Naive thymus-derived CD4-positive, alpha-beta T cell (primary cell): ENCODE measurements at places on chromosomes 5 and 9. TPM values are rescaled to one million over a fixed set of nuclear protein-coding genes. Genes with fewer than 3 reads are reported as not detected.

GRCh38 chr5:125823572-125823971 is 599.6 kb upstream of the GRAMD2B start:
- H3K27ac ChIP-seq = no peak overlapping the region
- H3K27me3 ChIP-seq = no peaks in the 10 kb centered on the region
- no peak for DNase-seq
- H3K36me3 ChIP-seq = no peaks in the 10 kb centered on the region

- no peaks in the 10 kb centered on the region for H3K36me3 ChIP-seq
- no peak overlapping the region for H3K27ac ChIP-seq
- DNase-seq = no peak
- no peak overlapping the region for H3K4me3 ChIP-seq
These were observed 13.9 kb upstream of the ADAMTSL1 start for GRCh38 chr9:18459962-18460584.

The SLC36A2 gene
- not detected for total RNA-seq

The MCTP1 gene
- total RNA-seq = 2.6 TPM

DNA sequence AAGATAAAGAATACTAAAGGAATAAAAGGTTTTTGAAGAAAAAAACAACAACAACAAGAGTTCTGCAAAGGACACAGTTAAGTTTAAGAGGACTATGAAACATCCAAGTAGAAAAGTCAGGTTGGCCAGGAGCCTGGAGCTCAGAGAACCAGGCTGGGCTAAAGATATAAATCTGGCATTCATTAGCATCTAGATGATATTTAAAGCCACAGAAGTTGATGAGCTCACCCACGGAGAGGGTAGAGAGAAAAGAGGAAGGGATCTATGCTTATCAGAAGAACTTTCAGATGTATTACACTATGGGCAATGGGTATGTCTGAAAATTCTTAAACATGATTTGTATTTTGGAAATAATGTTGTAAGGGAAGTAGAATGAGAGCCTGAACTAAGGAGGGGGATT is 9.9 kb downstream of the MIER3 start:
- H3K27me3 ChIP-seq = no peaks in the 10 kb centered on the region
- no peak overlapping the region for H3K4me3 ChIP-seq
- no peaks in the 10 kb centered on the region for H3K4me1 ChIP-seq
- H3K36me3 ChIP-seq = peaks cover 12% of the 10 kb centered on the region
- no peak for DNase-seq
- H3K27ac ChIP-seq = no peak overlapping the region

DNA sequence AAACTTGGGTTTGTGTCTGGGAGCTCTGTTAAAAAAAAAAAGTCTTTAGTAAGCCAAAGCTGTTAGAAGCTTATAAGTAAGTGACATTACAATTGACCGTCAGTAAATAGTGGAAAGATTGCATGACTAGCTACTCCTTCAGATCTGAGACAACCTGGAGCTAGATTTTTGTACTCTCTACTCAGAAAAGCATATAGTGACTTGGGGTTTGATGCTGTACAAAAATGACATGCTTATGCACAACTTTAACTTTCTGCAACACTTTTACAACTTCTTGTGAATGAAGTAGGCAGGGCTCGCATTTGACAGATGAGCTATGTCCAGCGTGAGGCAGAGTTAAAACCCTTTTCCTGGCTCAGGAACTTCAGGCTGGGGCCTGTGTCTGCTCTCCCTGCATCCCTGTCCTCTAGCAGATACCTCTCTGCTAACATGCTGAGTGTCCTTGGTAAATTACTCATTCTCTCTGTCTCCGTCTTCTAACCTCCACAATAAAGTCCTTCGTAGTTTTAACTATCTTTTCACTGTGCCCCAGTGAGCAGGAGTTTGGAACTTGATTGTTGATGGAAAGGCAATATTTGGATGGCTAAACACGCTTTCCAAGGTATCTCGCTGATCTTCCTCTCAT is 471 bp upstream of the GHR start:
- no peak for DNase-seq
- no peaks in the 10 kb centered on the region for H3K36me3 ChIP-seq
- no peaks in the 10 kb centered on the region for H3K27me3 ChIP-seq

- H3K27ac ChIP-seq = peak overlapping the region; percentile 85
- no peak for DNase-seq
- no peaks in the 10 kb centered on the region for H3K36me3 ChIP-seq
- peak overlapping the region; percentile 85 for H3K4me3 ChIP-seq
- H3K27me3 ChIP-seq = no peaks in the 10 kb centered on the region
These were observed 11.4 kb upstream of the GRIN1 start for GRCh38 chr9:137127301-137128157.

The PGGT1B gene
- total RNA-seq = 49.1 TPM

- no peak overlapping the region for H3K27ac ChIP-seq
- no peaks in the 10 kb centered on the region for H3K27me3 ChIP-seq
- no peak overlapping the region for H3K4me3 ChIP-seq
These were observed 11.7 kb upstream of the OR13D1 start for GRCh38 chr9:104682642-104683041.

The FCN2 gene
- total RNA-seq = not detected

The MYMK gene
- total RNA-seq = not detected

DNA sequence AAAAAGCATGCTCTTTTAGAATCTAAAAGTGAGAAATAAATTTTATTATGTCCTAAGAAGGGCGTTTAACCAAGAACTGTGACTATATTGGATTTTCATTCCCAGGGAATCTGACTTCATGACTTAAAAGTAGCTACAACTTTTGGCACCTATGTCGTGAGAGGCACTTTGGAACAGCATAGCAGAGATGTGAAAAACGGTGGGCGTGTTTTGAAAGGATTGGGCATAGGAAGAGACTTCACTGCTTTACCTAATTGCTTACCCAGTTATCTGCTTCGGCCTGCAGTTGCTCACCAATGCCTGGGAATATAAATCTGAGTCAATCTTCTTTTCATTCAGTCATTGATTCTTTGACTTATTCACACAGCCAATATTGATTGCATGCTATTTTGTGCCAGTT is 363.4 kb downstream of the DNAH5 start:
- no peak overlapping the region for H3K4me3 ChIP-seq
- no peaks in the 10 kb centered on the region for H3K27me3 ChIP-seq
- no peaks in the 10 kb centered on the region for H3K4me1 ChIP-seq
- no peak for DNase-seq
- H3K27ac ChIP-seq = no peak overlapping the region

GRCh38 chr5:83927140-83927733 is 206.6 kb upstream of the HAPLN1 start:
- H3K27me3 ChIP-seq = no peaks in the 10 kb centered on the region
- no peak overlapping the region for H3K4me3 ChIP-seq
- H3K4me1 ChIP-seq = no peaks in the 10 kb centered on the region
- H3K36me3 ChIP-seq = no peaks in the 10 kb centered on the region

The MTX3 gene
- 24.4 TPM for total RNA-seq

The LMBRD2 gene
- 14.3 TPM for total RNA-seq

The ZDHHC11B gene
- total RNA-seq = 0.81 TPM

The IFNB1 gene
- total RNA-seq = not detected

The CACFD1 gene
- 4.7 TPM for total RNA-seq

- no peaks in the 10 kb centered on the region for H3K27me3 ChIP-seq
- no peak overlapping the region for H3K4me3 ChIP-seq
- no peaks in the 10 kb centered on the region for H3K4me1 ChIP-seq
- no peaks in the 10 kb centered on the region for H3K36me3 ChIP-seq
These were observed 726.9 kb downstream of the DNAH5 start for GRCh38 chr5:13217636-13218035.

DNA sequence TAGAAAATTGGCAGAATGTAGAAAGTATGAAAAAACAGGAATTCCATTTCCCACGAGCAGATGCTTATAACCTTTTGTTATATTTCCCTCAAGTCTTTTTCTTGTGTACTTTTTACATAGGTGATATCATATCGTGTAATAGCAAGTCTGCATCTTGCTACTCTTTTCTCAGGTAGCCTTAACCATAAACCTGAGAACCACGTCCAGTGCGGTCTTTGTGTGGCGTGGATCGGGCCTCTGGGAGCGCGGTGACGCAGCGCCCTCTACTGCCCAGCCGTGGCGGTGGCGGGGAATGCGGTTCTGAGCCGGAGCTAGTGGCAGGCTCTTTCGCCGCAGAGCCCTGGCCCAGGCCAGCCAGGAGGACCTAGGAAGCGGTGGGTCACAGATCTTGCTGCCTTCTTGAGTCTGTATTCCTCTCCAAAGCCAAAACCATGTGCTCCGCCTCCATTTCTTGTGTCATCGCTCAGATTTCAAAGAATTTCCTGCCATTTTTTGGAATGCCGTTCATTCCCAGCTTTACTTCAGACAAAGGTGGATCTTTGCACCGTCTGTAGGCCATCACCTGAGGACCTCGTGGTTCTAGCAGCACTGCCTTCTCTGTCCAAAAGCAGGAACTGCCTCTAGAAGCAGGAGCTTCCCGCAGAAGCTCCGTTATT is 71.9 kb downstream of the MVB12B start:
- no peak overlapping the region for H3K27ac ChIP-seq
- H3K4me3 ChIP-seq = no peak overlapping the region
- peak; percentile 83 for DNase-seq

GRCh38 chr5:32638309-32638708 is 53.0 kb downstream of the SUB1 start:
- no peak for DNase-seq
- no peaks in the 10 kb centered on the region for H3K27me3 ChIP-seq
- H3K27ac ChIP-seq = no peak overlapping the region
- H3K36me3 ChIP-seq = no peaks in the 10 kb centered on the region

DNA sequence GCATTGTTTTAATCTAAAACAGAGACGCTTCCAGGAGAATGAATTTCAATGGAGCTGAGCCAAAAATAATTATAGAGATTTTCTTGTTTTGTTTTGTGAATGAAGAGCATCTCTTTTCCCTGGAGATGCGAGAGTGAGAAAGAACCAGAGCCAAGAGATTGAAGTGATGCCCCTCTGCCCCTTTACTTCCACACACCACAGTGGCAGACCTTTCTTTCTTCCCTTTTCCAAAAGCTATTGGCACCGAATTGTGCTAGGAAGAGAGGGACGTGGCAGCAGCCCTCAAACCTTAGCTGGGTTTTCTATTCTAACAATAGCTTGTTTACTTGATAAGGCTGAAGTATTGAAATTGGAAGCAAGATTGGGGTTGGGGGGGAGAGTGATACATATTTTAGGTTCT is 133.0 kb upstream of the TMEM161B start:
- H3K4me3 ChIP-seq = no peak overlapping the region
- DNase-seq = no peak
- H3K27ac ChIP-seq = no peak overlapping the region
- no peaks in the 10 kb centered on the region for H3K36me3 ChIP-seq
- H3K27me3 ChIP-seq = no peaks in the 10 kb centered on the region

The DMRTA1 gene
- total RNA-seq = not detected

- no peak for DNase-seq
- no peak overlapping the region for H3K4me3 ChIP-seq
- no peak overlapping the region for H3K27ac ChIP-seq
- no peaks in the 10 kb centered on the region for H3K4me1 ChIP-seq
These were observed 114.6 kb downstream of the ACTBL2 start for GRCh38 chr5:57368010-57368409.

DNA sequence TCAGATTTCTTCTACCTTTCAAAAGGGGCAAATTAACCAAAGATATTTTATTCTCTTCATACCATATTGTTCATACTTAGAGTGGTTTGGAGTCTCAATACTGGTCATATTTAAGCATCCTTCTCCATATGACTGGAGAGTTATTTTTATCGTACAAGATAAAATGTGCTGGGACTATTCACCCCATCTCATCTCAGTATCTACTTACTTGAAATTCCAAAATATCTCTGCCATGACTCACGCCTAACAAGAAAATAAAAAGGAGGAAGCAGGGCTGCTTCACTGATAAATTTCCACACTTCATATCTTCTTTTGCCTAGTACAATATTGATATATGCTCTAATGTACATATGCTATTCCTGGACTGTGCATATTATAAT is 277.9 kb upstream of the CDH9 start:
- no peaks in the 10 kb centered on the region for H3K27me3 ChIP-seq
- no peak overlapping the region for H3K4me3 ChIP-seq
- H3K4me1 ChIP-seq = no peaks in the 10 kb centered on the region
- H3K36me3 ChIP-seq = no peaks in the 10 kb centered on the region
- no peak for DNase-seq

DNA sequence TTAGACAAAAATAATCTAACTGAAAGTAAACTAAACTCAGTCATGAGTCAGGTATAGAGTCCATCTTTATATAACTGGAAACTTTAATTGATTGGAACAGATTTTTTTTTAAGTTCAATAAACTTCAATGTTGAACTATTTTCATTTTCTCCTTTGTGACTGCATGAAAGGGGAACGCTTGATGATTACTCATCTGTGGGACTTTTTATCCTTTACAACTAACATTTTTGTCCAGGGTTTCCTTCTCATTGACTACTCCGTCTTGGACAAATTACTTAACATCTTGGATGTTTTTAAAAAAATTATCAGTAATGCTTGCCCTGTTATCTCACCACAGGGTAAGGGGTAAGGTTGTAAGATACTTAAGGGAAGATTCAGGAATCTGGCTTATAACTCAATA is 1658.4 kb downstream of the MAT2B start:
- no peaks in the 10 kb centered on the region for H3K36me3 ChIP-seq
- no peak overlapping the region for H3K4me3 ChIP-seq
- no peak for DNase-seq
- no peaks in the 10 kb centered on the region for H3K4me1 ChIP-seq
- no peak overlapping the region for H3K27ac ChIP-seq

The PCDH12 gene
- total RNA-seq = 1.5 and 1.8 TPM in 2 replicates

DNA sequence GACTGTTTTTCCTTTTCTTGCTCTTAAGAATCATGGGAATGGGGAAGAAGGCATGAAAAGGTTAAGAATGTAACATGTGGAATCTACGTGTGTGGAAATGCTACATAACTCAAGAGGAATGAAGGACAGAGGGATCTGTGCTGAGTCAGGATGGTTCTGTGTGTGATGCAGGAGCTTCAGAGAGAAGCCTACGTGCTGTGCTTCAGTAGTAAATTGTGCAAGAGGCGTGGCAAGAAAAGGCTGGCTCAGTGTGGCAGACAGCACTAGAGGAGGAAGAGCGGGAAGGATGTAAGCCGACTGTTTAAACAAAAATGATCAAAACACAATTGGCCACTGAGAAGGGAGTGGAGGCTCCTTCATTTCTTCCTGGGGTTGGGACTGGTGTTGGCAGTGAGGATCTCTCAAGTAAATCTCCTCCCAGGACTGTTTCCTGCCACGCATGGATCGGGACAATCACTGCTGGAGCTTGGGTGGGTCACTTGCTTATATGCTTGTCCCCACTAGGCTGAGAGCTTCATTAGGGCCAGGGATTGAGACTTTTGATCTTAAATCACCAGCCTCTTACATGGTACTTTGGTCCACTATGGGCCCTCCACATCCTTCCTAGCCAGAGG is 59.4 kb upstream of the BASP1 start:
- DNase-seq = no peak
- no peak overlapping the region for H3K27ac ChIP-seq
- no peak overlapping the region for H3K4me3 ChIP-seq
- no peaks in the 10 kb centered on the region for H3K36me3 ChIP-seq
- no peaks in the 10 kb centered on the region for H3K27me3 ChIP-seq
